ENCODE measurements at places on chromosomes 13 and 19.

DNA sequence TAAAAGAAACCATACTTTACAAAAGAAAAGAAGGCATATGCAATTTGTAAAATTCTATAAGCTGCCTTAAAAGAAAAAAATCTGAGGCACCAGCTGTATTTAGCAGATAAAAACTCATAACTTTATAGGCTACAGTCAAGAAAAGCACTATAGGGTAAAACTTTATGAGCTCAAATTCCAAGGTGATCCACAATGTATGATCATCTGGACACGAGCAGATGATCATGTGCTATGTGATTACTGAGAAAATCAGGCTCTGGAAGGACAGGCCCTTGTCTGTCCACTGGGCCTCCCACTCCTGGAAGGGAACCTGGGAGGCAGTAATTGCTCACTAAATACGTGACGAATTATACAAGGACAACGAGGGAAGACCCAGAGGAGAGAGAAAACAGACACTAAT is 7.3 kb downstream of the GRTP1 start:
- no peak for DNase-seq

- no peak for DNase-seq
Observed at GRCh38 chr13:19634256-19634740, 839 bp downstream of the MPHOSPH8 start.

DNA sequence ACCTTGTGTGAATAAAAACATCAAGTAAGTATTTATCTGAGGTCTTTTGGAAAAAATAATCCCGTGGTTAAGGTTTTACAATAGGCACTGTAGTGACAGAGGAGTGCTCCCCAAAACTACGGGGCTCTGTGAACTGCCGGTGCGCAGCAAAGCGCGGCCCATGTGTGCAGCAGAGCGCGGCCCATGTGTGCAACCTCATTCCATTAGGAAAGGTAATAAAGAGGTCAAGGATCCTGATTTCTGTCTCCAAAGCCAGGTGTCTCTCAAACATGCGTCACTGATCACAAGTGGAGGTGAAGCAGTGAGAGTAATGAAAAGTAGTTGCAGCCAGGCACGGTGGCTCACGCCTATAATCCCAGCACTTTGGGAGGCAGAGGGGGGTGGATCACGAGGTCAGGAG is 58.7 kb downstream of the MRPL57 start:
- no peak for DNase-seq

DNA sequence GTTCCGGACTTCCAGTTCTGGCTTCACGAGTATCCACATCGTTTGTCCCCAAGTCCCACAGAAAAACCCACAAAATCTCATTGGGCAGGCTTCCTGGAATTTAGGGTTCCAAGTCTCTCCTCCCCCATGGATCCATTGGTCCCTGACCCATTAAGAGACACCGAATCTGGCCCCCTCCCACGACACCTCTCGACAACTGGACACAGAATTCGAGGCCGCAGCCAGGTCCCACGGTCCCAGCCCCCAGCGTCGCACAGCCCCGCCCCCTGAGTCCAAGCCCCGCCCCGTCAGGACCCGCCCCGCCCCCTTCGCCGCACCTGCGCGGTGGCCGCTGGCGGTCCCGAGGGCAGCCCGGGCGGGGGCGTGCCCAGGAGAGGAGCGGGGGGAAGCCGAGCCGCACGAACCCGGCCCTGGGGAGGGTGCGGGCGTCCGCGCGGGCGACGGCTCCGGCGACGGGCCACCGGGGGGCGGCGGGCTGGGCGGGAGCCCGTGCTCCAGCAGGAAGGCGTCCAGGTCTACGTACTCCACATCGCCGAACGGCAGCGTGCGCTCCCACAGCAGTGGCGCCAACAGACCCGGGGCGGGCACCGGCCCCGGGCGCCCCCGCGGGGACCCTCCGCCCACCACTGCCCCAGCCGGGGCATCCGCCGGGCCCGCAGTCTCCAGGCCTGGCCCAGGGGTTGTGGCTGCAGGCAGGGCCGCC is 1.8 kb downstream of the DBP start:
- no peak for DNase-seq

DNA sequence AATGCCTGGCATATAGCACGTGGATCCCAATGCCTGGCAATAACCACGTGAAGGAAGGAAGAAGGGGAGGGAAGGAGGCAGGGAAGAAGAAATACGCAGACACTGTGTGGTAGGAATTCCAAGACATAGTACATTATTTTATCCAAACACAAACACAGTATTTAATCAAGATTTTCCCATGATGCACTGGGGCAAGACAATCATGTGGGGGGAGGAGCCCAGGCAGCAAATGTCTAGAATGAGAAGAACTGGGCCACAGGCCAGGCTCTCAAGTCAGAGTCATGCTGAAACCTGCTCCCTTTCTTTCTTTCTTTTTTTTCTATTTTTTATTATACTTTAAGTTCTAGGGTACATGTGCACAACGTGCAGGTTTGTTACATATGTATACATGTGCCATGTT is 717.9 kb downstream of the UQCRFS1 start:
- no peak for DNase-seq

GRCh38 chr13:70518081-70518480 is 409.8 kb upstream of the KLHL1 start:
- no peak for DNase-seq

DNA sequence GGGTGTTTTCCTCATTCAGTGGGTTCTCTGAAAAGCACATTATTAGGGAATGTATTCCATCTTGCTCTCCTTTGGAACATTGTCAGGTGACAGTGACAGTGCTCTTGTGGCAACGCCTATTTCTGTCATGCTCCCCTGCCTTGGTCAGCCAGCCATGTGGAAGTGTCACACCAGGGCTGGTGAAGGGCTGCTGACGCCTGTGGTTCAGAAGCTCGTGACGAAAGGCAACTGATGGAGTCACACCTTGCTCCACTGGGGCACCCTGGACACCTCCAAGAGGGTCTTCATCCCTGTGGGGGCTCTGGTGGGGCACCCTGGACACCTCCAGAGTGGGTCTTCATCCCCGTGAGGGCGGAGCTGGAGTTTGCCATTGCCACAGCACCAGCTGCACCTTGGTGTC is 68.9 kb upstream of the GPR183 start:
- DNase-seq, result no peak

DNA sequence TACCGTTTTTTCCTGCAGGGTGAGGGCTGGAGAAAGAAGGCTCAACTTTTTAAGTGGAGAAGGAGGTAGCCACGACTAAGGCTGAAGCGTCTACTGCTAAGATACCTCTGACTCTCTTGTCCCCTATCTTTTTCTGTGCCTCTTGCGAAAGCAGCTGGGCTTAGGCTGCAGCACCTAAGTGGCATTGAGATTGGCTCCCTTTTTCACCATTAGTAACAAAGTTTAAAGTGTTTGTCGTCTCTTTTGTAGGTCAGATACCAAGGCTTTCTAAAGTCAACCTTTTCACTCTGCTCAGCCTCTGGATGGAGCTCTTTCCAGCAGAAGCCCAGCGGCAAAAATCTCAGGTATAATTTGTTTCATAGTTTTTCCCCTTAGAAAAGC is 887 bp downstream of the CDADC1 start:
- DNase-seq, result no peak

GRCh38 chr19:41324921-41325639 is 15.1 kb downstream of the CCDC97 start:
- DNase-seq, result no peak

DNA sequence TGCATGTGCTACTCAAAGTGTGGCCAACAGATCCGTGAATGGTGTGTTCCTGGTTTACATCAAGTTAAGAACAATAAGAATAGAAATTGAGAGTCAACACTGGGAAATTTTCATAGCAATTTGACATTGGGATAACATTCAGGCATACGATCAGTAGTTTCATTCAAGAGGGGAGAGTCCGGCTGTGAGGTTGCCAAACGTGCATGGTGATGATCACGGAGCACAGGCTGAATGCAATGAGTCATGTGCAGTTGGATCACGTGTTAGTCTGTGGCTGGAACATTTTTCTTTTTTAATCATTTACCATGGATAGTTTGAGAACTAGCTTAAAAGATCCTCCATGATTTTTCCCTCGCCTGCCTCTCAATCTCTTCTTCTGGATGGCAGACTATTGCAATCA is 2.5 kb upstream of the DCT start:
- no peak for DNase-seq

DNA sequence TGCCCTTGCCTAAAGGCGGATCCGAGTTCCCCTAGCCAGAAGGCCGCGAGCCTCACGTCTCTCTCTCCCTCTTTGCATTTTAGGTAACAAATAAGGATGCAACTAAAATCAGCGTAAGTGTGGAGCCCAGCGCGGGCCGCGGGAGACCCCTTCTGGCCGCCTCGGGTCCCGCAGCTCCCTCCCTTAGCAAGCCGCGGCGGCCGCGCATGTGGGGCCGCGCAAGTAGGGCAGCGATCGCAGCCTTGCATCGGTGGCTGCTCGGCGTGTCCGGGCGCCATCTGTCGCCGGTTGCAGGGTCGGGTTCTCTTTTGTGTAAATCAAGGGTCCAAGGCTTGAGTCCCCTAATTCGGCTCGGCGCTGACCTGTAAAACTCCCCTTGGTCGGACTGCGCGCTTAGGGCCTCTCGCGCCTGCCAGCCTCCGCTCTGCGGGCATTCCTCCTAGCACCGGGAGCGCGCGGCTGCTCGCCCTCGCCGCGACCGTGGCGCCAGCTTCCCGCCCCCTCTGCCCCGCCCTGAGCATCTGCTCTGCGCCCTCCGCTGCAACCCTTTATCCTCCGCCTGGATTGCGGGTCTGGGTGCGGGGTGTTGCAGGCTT is 2.7 kb downstream of the VSTM2B start:
- peak; percentile 84 for DNase-seq

DNA sequence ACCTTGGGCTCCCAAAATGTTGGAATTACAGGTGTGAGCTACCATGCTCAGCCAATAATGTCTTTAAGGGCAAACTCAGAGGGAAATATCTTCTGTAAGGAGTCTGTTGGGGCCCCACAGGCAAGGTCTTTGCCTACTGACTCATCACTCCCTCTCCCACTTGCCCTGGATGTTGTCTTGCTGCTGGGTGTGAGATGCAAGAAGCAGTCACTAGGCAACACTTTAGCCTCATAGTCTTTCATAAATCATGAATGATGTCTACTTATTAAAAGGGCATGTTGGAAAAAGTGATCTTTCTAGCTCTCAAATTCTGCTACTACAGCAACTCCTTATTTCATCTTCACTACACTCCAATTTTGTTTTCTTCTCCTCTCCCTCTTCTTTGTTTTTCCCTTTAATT is 34.6 kb upstream of the SLC10A2 start:
- no peak for DNase-seq

GRCh38 chr13:113155201-113155600 is 3.2 kb upstream of the PROZ start:
- DNase-seq, result no peak

DNA sequence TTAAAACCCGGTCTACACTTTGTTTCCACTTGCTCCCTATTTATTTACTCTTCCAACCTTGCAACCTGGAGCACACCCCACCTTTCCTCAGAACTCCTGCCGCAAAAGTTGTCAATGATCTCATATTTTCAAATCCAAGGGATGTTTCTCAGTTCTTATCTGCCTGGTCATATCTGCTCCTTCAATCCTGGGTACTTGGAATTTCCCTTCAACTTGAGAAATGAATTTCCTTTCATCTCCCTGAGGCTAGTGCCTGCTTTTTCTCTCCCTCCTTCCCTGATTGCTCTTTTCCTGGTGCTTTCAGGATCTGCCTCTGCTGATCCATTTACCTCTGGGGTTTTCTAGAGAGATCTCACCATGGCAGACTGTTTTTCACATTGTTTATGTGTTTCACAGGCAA is 154.8 kb upstream of the IRS2 start:
- DNase-seq, result no peak

DNA sequence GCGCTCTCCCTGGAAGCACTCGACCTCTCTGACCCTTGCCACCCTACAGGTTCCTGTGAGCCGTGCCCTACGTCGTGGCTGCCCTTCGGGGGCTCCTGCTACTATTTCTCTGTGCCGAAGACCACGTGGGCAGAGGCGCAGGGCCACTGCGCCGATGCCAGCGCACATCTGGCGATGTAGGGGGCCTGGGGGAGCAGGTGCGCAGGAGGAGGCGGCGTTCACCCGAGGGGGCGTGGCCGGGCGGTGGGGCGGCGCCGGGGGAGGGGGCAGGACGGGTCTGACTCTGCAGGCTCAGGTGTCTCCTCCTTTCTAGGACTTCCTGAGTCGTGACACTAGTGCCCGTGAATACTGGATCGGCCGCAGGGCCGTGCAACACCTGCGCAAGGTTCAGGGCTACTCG is 26.4 kb downstream of the CLEC4M start:
- DNase-seq, result no peak

GRCh38 chr13:29081036-29081435 is 260.9 kb downstream of the MTUS2 start:
- no peak for DNase-seq

DNA sequence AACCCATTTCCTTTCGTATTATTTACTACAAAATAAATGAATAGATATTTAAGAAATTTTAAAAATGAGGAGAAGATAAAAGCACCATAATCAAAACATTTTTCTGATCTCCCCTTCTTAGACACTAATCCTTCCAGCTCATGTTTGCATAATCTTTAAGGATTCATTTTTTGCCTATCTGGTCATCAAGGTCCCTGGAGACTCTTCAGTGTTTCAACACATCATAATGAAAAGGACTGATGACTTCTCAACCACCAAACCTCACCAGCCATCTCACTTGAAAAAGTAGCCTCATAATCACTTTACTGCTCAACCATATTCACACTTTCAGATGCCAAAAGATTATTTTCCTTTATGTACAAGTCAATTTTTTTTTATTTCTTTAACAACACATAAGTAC is 80.1 kb downstream of the DCLK1 start:
- no peak for DNase-seq

DNA sequence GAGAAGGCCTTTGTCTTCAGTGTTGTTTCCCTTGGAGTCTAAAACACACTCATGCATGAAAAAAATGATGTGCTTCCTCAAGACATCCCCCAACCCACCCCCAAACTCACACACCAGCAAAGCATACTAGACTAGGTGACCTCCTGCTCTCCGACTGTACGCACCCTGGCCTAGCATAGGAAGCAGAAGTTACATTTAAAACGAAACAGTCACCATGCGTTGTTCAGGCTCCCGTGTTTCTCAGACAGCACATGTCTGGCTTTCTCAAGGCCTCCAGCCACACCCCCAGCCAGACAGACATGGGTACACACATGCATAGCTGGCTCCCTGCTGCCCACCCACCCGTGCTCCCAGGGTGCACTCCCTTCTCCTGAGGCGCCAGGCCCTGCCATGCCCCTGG is 28.7 kb upstream of the C1QTNF9 start:
- no peak for DNase-seq

DNA sequence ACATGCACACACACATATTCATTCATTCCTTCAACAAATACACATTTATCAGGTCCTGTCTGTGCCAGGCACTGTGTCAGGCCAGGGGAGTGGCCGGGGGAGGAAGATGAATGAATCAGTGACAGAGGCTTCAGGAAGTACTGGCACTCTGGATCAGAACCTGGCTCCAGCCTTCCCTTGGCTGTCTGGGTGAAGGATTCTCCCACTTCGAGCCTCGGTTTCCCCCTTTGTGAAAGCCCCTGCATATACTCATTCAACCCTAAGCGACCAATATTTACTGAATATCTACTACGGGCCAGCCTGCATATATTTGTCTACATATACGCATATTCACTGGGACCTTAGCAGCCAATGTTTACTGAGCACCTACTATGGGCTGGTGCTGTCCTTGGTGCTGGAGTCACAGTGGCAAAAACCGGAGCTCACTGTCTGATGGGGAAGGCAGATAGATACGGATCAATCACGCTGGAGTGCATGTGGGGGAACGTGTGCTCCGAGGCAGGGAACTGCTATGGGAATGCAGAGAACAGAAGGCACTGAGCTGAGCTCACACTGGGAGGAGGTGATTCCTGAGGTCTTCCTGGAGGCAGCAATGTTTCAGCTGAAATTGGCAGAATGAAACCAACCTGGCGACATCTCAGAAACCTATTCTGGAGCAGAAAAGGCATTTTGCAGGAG is 636 bp upstream of the ZNF579 start:
- no peak for DNase-seq
